ENCODE measurements at places on chromosomes 6 and 20.
A peak's percentile ranks its signal among the peaks of the same experiment; 100 is the strongest.

GRCh38 chr20:56428881-56429280 is 16.8 kb downstream of the CASS4 start:
- DNase-seq: no peak

DNA sequence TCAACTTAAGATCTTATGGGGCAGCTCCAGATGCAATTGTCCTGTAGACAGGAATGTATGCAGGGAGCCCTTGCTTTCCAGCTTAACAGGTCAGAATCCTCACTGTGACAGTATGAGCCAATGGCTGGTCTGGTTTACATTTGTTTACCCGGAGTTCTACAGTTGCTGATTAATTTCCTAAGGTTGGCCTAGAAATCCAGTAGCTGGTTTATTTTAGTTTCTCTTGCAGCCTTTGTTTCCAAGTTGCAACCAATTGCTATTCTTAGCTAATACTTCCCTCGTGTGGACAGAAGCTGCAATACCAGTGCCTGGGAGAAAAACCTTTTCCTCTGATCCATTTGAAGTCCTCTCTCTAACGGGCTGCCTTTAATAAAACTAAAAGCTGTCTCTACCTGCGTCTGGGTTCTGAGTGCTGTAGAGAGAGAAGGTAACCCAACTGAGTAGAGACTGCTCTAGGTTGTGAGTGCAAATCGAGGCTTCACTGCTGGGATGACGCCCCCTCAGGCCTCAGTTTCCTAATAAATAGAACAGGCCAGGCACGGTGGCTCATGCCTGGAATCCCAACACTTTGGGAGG is 45.9 kb downstream of the ZNF217 start:
- peak; percentile 68 for DNase-seq

GRCh38 chr6:118812970-118813369 is 81.0 kb upstream of the ASF1A start:
- DNase-seq: no peak

- DNase-seq: no peak
Observed at GRCh38 chr6:22147921-22148776, 148.7 kb downstream of the PRL start.

DNA sequence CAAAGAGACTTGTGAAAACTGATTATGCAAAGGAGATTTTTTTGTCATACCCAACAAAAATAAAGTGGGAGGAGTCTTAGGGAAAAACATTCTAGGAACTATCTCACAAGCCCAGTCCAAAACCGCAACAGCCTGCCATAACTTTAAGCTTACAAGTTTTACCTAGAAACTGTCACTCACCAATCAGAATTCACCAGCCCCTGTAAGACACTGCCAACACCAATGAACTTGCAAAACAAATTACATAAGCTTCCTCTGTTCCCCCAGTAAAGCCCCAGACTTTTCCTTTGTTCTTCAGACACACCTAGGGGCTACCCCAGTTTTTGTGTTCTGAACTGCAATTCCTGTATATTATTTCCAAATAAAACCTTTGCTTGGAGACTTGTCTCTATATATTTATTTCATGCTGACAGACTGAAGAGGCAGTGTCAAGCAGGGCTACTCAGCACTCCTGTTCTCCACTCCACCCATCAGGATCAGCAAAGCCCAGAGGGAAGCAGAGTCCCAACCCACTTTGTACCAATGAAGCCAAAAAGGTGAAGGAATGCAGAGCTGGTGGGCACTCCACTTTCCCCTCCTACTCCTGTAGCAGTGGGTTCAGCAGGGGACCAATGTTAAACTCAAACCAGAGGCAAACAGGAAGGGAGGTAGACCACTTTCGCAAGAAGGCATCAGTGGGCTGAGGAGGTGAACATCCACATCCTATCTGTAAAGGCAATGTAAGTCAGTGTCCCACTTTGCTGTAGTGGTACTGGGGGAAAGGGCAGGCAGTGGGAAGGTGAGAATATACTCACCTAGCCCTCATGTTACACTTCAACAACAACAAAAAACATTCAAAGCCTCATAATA is 142.5 kb upstream of the RUNX2 start:
- peak; percentile 53 for DNase-seq

GRCh38 chr6:115612216-115612615 is 448.5 kb downstream of the FRK start:
- DNase-seq: no peak

DNA sequence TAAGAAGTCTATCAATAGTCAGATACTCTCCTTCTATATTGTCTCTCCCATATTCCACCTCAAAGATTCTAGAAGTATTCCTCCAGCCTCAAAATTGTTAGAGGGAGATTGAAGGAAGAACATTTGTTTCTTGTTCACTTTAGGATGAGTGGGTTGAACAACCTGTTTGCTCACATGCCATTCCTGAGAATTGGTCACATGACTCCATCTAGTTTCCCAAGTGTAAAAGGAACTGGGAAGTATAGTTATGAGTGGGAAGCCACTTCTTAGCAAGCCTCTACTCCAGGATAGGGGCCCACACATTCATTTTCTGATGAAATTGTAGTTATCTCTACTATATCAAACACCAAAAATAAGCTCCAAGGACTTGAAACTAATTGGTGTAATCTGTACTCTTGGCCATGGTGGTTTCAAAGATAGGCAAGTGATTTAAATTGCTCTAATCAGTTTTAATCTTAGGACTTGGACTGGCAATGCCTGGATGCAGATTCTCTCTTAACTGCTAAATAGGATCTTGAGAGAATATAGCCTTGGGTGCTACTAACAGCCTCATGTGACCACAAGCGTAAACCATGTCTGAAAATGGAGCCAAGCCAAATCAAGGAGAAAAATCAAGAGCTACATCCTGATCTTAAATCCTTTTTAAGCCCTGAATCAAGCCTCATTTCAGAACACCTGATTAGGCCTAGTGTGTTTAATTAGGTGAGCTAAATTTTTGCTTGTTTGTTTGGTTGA is 758.7 kb upstream of the MAN1A1 start:
- no peak for DNase-seq

DNA sequence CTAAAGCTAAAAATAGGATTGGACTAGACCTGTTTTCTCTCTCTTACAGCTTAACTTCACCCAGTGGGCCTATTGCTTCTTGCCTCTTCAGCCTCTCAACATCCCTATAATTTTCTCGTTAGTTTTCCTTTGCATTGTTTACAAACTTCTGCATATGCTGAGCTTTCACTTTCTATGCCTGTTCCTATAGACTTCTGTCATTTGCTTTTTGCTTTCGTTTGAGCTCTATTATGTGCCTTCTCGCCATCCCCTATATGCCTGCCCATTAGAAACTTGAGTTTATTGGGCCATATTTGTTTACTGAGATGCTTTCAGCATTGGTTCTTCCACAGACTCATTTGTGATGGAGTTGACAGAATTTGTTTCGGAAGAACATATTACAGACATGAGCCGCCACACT is 40.9 kb downstream of the NCOA7 start:
- DNase-seq: peak; percentile 70

GRCh38 chr6:119979862-119980261 is 630.3 kb upstream of the MAN1A1 start:
- peak; percentile 8 for DNase-seq

DNA sequence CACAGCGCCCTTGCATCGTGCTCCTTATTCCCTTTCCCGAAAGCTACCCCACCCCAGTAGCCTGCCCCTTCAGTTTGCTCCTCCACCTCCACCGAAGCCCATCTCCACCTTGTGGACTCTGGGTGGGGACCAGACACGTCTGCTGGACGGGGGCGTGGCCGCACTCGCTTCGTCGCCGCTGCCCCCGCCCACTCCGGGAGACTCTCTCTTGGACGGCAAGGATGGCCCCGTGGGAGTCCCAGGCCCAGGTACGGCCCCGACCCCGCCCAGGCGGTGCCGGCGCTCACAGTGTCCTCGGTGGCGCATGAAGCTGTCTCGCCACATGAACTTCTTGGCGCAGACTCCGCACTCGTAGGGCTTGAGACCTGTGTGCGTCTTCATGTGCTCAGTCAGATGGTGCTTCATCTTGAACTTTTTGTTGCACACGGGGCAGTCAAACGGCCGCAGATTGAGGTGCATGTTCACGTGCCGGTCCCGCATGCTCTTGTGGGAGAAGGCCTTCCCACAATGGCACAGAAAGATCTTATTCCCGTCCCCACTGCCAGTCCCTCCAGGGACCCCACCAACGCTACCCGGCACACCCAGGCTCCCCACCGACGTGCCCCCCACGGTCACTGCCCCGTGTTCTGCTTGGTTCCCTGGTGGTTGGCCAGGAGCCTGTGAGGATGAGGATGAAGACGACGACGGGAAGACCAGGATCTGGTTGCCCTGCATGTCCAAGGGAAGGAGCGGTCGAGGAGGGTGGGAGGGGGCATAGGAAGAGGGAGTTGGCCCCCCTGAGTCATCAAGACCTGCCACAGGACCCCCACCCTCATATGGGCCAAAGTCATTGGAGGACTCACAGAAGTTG is 1.3 kb upstream of the TAPBP start:
- DNase-seq: no peak

DNA sequence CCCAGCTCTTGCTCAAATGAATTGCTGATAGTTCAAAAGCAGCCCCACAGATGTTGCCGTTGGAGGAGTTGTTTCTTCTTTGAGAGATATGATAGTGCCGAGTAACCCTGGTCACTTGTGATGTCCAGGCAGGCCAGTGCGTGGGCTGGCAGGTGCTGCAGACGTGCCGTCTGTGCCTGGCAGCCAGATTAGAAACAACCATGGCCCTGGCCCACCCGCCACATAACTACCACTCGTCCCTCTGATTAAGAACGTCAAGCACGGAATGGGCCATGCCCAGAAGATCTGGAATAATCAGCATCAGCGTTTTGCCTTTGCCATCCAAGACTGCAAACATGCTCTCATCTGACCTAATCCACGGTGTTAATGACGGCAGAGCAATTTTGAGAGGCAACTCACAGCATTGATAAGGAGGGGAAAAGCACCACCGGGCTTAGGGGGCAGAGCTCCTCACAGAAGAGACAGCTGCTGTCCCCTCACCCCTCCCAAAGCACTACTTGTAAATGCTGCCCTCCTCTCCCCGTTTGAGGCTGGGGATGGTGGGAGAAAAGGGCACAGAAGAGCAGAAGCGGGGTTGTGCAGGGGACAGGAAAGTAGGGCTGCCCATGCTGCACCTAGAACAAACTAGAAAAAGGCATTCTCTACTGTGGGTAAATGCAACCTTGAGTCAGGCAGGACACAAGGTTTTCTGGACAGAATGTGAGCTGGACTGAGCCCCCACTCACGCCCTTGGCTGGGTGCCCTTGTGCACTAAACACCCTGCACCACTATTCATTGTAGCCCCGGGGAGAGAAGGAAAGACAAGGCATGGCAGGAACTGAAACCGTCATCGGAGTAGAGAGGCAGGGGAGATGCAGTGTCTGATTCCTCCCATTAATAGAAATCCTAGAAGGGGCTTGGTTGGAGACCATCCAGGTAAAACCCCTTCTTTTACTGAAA is 5.3 kb upstream of the CPNE5 start:
- no peak for DNase-seq

DNA sequence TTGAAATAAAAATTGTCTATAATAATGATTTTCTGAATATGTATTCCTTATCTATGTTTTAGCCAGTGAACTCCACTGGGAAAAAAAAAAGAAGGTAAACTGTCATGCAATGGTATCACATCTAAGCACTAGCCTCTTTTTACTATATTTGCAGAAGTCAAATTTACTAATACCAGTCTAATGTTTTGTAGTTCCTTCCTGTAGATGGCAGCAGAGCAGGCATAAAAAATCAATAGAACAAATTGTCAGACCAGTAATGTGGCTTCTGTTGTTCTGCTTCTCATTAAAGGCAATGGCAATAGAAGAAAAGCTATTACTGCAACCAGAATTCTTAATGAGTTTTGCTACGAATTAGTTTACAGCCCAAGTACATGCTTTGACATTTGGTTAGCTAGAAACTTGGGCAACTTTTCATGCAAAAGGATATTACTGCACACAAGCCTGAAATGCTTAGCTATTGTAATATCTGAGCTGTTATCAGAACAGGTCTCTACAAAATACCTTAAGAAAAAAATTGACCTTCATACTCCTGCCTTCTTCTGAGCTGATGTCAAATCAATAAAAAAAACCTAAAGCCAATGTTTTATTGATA is 476.9 kb downstream of the KHDRBS2 start:
- peak; percentile 69 for DNase-seq

DNA sequence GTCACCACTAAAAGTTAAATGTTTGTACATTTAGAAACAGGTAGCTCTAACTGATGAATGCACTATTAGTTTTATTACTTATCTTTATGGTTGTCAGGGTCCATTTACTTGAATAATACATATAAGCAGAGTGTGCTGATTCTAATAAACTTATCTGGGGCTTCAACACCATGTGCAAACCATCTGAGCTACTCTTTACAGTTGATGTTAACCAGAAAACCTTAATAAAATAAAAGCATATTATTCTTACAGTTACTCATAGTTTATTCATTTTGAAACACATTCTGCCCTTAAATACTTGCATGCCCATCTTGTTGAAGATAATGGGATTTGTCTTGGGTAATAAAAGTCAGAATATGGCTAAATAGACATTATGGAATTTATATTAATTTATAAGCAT is 1042.2 kb downstream of the EPHA7 start:
- no peak for DNase-seq

DNA sequence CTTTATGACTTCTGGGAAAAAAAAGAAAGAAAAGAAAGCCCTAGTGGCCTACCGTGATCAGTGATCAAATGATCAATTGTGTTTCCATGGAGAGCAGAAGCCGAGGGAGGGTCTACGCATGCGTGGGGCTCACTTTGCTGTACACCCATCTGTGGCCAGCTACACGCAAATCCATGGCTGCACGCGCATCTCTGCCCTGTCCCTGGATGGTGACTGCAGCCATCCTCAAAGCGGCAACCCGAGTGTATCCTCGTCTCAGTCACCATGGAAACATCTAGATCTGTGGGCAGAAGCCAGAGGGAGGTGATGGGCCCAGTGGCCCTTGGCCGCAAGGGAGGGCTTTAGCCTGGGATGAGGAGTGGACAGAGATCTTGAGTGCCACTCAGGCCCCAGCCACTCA is 785 bp upstream of the ULBP3 start:
- DNase-seq: no peak

DNA sequence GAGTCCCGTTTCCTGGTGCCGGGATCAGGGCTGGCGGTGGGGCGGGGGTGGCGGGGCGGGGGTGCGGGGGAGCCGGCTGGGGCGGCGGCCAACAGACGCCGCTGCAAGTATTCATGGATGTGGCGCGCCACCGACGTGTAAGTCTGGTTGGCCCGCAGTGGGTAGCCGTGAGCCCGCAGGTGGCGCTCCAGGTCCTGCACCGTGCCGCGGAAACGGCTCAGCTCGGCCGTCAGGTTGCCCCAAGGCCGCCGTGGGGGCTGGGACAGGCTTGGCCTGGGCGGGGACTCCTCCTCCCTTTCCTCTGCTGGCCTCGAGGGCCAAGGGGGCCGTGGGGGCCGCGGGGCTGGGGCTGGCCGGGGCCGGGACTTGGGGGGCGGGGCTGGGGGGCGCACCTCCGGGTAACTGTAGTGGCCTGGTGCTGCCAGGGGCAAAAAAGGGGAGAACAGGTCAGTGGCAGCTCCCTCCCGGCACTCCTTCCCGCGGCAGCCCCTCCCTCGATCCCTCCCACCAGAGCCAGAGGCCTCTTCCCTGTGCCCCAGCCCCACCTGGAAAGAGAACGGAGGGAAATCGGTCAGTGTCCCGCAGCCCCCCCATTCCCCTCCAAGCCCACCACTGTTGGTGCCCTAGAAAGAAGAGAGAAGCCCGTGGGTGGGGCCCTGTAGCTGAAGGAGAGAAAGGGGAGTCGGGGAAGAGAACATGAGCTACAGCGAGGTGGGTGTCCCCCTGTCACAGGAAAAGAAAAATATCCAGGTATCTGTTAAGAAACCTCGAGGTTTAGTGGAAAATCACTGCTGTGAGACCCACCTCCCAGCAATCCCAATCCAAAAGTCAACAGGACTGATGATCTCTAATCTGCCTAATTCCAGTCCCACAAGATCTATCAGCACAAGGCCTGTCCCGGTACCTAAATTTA is 21.3 kb downstream of the TNXB start:
- DNase-seq: peak; percentile 81
